PC-3 (cell line): ENCODE measurements at places on chromosomes 2 and 18. TPM values are rescaled to one million over a fixed set of nuclear protein-coding genes. Genes with fewer than 3 reads are reported as not detected.

The GREB1 gene
- total RNA-seq: 0.29 and 0.62 TPM in 2 replicates

The LOXHD1 gene
- total RNA-seq: not detected in 2 replicates

The RAPGEF4 gene
- 0.87 and 2.1 TPM in 2 replicates for total RNA-seq

The SERPINB4 gene
- 0.40 TPM in 1 of 2 replicates, not detected in the other for total RNA-seq

The PSMD1 gene
- 154 and 208 TPM in 2 replicates for total RNA-seq

The ASPRV1 gene
- 0.12 TPM in 1 of 2 replicates, not detected in the other for total RNA-seq

The MRO gene
- 0.55 TPM in 1 of 2 replicates, not detected in the other for total RNA-seq

DNA sequence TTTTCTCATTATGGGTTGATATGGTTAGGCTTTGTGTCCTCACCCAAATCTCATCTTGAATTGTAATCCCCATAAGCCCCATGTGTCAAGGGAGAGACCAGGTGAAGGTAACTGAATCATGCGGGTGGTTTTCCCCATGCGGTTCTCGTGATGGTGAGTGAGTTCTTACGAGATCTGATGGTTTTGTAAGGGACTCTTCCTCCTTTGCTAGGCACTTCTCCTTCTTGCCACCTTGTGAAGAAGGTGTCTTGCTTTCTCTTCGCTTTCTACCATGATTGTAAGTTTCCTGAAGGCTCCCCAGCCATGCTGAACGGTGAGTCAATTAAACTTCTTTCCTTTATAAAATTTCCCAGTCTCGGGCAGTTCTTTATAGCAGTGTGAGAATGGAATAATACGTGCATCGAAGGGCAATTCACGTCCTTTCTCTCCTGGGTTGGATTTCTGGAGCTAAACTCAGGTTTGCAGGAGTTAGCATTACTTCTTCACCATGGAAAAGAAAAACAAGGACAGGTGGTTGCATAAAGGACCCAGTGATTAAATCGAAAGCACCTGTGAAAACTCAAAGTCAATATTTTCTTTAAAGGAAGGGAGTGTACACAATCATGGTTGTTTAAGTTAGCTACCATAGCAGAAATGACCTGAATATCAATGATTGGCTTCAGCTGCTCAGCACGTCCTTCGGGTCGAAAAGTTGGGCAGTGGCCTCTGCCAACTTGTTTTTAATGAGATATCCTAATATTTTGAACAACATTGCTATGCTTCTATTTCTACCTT, 54.1 kb downstream of the CDC42EP3 start:
- DNase-seq: no peak

GRCh38 chr2:237482485-237482884, 4.6 kb upstream of the MLPH start:
- DNase-seq: no peak

DNA sequence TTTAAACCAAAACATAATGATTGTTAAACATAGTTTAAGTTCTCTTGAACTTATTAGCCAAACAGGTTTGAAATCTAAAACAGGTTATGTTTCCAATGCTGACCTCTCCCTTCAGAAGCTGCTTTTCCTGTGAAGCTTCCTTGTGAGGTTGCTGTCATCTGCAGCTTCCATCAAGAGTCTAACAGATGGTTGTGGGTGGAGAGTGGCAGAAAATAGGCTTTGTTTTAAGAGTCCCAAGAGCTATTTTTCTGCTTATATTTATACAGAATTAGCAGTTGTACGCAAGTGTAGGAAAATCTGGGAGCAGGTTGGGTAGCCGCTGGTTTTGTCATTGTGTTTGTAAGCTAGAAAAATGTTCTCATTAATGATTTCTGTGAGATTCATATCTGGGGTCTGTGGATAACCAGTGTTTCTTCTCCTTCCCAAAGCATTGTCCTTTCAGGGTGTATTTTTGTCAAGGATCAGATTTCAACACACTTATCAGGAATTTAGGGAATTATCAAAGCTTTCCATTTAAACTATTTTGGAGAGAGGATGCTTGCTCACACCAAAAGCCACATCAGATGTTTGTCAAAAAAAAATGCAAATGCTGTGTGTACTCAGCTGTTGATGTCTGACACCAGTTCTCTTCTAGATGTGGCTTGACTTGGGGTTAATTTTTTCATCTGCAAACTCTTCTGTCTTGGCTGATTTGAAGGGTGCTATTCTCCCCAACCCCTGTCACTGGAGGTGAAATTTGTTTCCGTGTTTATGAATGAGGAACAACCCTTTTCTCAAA, 78.1 kb upstream of the KIF5C start:
- DNase-seq: no peak

DNA sequence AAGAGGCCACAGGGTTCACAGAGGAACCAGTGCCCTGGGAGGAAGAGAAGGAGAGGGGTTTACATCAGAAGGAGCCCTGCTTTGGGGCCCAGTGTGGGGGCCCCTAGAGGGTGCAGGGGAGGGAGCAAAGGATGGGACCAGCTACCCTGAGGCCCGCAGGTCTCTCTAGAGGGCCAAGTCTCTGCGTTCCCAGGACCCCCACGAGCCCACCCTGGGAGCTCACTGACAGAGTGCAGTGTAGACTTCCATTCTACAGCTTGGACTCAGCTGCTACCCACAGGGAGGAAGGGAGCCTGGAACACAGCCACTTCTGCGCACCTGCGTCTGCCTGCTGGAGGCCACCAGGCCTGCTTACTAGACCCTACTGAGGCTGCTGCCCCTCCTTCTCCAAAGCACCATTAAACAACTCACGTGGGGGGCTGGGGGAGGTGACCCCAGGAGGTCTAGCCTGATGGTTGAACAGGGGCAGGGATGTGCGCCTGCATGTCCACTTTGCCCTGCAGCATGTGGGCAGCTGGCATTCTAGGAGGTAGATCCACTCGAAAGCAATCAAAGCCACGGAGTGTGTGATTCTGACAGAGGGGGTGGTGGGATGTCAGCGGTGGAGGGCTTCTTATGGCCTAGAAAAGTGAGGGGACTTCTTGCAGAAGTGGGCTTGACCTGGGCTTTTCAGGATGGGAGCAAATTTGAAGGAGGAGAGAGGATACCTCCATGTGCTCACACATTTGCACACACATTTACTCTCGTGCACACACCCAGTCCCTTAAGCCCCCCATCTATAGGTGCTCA, 90.2 kb downstream of the ZFP36L2 start:
- DNase-seq: no peak

DNA sequence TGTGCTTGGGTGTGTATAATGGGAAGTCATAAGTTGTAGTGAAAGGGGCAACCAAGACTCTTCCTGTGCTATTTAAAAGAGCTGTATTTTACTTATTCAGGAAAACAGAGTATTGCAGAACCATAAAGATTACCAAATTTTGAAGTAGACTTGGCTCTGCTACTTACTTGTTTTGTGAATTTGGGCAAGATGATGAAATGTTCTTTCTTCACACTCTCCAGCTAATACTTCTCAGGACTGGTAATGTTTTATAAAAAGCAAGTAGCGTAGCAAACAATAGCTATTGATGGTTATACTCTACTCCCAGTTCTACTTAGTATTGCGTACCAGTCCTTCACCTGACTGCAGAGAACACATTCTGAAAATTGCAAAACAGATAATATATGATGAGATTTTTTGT, 374.1 kb downstream of the ARHGAP15 start:
- DNase-seq: no peak
